ENCODE measurements at places on chromosomes 16 and 17.

GRCh38 chr16:50737420-50737959 is 4.4 kb upstream of the CYLD start:
- no peak for DNase-seq

GRCh38 chr16:57242650-57243049 is 2.4 kb upstream of the ARL2BP start:
- no peak for DNase-seq

GRCh38 chr16:349211-349610 is 3.3 kb downstream of the AXIN1 start:
- no peak for DNase-seq

DNA sequence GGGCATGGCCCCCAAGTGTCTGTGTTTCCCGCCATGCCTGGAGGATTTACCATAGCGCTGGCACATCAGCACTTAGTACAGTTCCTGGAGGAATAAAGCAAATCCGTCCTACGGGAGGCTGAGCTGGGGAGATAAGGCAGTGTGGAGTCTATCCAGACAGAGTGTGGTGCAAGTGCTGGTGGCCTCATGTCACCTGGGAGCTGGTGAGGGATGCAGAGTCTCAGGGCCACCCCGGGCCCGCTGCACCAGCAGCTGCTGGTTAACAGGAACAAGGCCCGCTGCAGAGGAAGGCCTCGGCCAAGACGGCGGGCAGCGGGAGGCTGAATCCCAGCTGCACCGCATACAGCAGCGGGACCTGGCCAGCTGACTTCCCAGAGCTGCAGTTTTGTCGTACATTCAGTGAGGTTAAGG is 57.3 kb upstream of the CDC42EP4 start:
- DNase-seq = no peak

DNA sequence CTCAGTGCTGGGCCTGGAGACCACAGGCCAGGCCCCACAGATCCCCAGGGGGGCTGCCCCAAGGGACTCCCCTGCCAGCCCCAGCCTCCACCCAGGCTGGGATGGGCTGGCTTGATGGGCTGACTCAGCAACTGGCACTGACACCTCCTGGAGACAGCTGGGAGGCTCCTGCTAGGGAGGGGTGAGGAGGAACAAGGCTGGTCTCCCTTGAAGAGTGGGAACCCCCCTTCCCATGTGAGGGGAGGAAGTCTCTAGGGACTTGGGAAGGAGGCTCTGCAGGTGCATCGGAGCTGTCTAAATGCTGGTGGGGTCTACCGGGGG is 10.4 kb downstream of the NHERF1 start:
- no peak for DNase-seq

DNA sequence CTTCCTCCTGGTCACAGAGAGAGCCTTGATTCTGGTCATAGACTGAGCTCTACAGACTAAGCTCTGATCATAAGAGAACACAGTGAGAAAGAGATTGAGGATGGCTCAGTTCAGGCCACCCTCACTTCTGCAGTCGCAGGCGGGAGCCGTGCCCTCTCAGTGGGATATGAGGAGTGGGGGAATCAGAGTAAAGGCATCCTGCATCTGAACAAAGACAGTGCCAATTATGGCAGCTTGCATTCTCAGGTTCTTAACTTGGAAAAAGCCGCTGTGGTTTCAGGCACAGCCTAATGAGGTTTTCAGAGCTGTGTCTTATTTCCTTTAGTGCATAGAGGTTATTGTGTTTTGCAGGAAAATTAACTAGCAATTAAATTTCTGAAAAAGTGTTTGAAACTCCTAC is 134.4 kb upstream of the NLRP1 start:
- DNase-seq = no peak

- DNase-seq = no peak
Measured at GRCh38 chr17:66438101-66438500, 135.7 kb downstream of the PRKCA start.

GRCh38 chr16:82937926-82938520 is 311.3 kb downstream of the CDH13 start:
- DNase-seq = no peak

GRCh38 chr17:40903129-40903847 is 18.2 kb upstream of the KRT20 start:
- DNase-seq = no peak

DNA sequence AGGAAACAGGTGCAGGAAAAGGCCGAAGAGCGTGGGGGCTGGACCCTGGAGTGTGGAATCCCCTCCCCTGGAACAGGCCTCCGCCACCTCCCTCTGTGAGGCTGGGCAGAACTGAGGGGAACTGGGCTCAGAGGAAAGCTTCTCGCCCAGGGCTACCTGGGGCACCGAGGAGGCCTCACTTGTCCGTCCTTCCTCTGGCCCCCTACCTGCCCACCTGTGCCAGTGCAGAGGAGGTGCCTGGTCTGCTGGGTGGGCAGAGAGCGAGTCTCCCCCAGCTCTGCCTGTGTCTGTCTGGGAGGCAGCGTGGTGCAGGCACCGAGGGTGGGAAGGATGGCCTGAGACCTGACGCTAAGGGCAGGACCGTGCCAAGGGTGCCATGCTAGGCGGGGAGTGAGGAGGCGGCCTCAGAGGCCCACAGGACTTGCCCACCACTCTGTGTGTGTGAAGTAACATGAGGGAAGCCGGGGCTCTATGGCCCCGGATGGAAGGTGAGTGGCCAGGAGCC is 42.2 kb downstream of the ZFPM1 start:
- no peak for DNase-seq

- DNase-seq = no peak
Measured at GRCh38 chr17:2398655-2399571, 1.9 kb downstream of the MNT start.

- no peak for DNase-seq
Measured at GRCh38 chr16:48347980-48348379, 37.2 kb downstream of the SIAH1 start.

DNA sequence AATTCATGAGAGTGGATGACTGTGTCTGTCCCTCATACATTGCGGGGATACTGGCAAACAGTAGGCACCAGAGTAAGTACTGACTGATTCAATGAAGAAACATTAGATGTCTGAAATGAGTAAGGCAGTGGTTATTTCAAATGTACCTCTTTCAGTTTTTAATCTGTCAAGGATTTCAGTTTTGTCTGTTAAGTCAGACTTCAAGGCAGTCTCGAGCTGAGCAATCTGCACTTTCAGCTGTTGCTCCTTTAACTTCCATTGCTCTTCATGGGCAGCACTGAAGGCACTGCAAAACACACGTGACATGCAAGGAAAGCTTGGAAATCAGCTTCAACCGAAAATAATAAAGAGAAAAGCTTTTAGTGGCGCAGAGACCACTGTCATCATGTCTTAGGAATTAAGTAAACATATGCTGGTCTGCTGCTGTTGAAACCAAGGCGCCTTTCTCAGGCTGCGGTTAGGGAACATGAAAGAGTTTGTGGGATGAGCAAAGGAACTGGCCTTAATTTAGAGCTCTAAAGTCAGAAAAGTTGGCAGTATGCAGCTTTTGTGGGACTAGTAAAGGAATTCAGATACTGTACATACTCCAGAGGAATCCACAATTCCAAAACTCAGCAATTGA is 38.8 kb downstream of the RPGRIP1L start:
- DNase-seq = no peak

DNA sequence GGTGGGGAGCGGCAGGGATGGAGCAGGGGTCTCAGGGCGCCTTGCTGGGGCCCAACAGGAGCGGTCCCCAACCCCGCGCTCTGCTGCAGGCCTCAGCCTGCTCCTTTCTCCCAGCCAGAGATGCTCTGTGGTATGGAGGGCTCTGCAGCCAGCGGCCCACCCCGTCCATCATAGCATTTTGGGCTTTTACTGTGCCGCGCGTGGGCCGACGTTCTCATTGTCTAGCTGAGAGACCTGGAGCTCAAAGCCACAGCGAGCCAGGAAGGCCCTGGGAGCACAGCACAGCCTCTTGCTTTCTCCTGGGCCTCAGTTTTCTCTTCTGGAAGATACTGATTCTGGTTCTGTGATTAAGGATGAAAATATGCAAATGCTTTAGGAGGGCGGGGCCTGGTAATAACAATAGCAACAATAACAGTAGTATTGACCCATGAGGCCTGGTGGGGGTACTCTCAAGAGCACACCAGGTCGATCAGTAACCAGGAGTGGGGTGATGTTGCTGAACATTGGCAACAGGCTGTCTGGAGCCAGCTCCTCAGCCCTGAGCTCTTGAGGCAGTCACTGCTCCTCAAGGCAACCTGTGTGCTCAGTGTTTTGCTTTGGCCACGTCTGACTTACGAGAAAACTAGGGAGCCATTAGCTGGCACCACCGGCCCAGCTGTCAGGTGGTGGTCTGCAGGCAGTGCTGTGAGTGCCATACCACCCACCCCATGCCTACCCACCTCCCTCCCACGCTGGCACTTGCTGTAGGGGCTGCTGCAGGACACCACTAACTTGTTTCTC is 1.1 kb upstream of the RASD1 start:
- DNase-seq = no peak

- no peak for DNase-seq
Measured at GRCh38 chr17:78664476-78665386, 87.5 kb upstream of the DNAH17 start.

GRCh38 chr16:47492428-47493377 is 31.6 kb downstream of the PHKB start:
- no peak for DNase-seq

DNA sequence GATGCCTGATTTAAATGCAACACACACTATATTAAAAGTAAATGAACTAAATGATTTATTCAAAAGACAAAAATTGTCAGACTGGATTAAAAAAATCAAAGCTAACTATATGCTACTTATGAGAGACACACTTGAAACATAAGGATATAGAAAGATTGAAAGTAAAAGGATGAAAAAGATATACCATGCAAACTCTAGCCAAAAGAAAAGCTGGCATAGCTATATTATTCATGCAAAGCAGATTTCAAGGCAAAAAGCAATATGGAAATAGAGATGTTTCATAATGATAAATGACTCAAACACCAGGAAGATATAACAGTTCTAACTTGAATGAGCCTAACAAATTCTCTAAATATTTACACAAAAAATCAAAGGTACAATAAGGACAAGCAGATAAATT is 149.2 kb downstream of the MYO1D start:
- no peak for DNase-seq

DNA sequence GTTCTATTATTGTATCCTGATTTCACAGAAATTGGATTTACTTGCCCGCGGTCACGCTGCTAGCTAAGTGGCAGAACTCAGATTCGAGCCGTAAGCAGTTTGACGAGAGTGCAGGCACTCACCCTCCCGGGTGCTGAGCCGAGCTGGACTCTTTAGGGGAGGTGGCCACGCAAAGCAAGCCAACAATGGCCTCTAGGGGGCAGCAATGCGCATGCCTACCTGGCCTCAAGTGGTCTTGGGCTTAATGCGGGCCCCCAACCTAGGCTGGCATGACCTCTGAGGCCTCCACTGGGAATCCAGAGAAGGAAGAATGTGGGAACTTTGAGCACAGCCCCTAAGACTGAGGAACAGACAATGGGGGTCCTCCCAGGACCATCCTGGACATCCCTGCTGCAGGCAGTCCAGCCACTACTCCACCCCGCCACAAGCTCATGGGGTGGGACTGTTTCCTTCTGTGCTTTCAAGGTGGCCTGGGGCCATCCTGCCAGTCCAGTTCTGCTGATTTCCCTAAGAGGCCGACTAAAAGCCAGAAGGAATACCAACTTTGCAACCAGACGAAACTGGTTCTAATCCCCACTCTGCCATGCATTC is 276.5 kb downstream of the XYLT1 start:
- no peak for DNase-seq

DNA sequence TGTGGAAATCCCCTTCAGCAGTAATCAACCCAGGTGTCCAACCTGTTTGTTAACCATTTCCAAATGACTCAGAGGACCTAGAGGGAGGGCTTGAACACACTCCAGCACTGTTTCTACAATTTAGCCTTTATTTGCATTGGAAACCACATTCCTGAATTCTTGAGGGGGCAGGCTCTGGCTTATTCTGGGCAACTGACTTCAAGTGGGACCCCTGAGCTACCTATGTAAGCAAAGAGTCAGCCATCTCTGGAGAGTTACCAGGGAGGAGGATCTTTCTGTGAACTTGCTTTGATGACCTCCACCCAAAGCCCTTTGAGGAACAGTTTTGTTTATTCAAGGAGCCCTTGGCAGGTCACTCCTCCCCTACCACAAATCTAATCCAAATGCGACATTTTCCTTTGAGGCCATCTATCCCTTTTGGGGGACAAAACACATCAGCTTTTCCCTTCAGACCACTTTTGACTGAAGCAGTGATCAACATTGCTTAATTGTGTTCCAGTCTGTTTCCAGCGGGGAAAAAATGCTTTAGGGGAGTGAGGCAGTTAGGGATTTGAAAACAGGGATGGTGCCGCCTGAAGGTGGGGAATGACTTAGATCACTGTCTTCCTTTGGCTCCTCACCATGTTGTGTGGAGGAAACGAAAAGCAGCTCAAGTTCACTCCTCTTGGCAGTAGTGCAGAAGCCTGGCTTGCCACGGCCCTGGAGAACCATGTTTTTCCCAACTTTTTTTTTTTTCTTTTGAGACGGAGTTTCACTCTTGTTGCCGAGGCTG is 46.2 kb downstream of the TUBD1 start:
- DNase-seq = peak; percentile 79

DNA sequence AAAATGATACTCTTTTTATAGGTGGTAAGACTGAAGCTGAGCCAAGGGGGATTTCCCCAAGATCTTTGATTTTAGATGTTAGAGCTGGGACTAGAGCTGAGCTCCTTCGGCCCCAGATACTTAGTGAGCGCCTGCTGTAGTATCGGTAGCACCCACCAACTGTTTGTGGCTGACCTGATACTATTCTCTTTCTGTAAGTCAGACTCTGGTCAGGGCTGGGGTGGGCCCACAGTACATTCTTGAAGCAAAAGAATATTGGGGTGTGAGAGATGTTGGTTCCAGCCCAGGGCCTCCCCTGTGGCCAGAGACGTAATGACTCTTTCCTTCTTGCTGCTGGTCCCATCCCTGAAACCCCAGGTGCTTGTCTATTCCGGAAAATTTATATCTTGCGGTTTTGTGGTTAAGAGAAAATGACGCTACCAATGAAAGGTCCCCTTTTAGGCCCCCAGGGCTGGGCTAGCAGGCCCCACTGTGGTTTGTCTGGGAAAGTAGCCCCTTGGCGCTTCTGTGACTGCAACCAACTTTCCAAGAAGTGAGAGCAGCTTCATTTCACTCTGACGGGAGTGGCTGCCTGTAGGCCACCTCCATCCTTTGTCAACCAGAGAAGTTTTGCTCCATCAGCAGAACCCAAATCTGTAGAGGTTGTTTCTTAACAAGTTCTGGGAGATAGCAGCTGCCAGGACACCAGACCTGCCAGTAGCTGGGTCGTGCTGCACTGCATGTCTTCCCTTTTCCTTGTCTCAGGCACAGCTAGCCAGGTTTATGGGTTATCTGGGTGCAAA is 86.4 kb upstream of the LGALS9 start:
- no peak for DNase-seq

GRCh38 chr17:38419508-38419981 is 8.7 kb upstream of the ARHGAP23 start:
- DNase-seq = no peak

GRCh38 chr17:75403131-75403530 is 2.3 kb downstream of the GRB2 start:
- DNase-seq = no peak

- DNase-seq = no peak
Measured at GRCh38 chr17:49508866-49509587, 13.9 kb downstream of the NGFR start.
